ENCODE measurements at places on chromosomes 5 and 9.
A peak's percentile ranks its signal among the peaks of the same experiment; 100 is the strongest.

- peak; percentile 36 for DNase-seq
Observed at GRCh38 chr9:72305102-72305546, 59.9 kb downstream of the ZFAND5 start.

GRCh38 chr9:106830527-106831150 is 32.3 kb upstream of the ZNF462 start:
- no peak for DNase-seq

DNA sequence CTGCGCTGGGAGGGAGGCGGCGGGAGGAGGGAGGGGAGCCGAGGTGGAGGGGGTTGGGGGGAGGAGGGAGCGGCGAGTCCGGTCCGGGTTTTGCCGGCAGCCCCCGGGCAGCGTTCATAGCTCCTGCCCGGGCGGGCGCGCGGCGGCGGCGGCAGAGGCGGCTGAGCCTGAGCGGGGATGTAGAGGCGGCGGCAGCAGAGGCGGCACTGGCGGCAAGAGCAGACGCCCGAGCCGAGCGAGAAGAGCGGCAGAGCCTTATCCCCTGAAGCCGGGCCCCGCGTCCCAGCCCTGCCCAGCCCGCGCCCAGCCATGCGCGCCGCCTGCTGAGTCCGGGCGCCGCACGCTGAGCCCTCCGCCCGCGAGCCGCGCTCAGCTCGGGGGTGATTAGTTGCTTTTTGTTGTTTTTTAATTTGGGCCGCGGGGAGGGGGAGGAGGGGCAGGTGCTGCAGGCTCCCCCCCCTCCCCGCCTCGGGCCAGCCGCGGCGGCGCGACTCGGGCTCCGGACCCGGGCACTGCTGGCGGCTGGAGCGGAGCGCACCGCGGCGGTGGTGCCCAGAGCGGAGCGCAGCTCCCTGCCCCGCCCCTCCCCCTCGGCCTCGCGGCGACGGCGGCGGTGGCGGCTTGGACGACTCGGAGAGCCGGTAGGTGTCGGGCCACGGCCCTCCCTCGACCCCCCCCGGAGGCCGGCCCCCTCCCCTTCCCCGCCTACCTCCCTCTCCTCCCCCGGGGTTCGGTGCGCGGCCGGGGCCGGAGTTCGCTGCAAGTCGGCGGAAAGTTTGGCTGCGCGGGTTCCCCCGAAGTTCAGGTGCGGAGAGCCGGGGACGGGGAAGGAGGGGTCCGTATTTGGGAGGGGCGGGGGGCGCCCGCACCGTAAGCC is at the start of gene CXXC5:
Gene CXXC5, plus strand, starts transcription at position 145 of the 877 bp plus-strand sequence. CDS start 32,175 bp downstream, outside the sequence.
- no peak for DNase-seq

DNA sequence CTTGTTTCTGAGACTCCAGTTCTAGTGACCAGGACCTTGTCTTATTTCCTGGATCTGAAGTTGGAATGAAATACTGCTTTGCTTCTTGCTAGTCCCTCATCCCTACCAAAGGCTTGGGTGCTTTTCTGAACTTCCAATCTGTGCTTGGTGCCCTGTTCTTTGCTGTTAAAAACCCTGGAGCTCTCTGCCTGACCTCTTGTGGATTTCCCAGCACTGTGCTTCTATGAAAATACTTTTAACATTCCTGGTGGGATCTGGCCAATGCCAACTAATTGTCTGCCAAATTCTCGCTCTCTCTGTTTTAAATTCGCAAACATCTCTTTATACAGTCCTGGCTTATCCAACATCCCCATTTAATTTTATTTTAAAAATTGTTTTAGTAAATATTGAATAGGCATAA is 26.7 kb upstream of the CSNK1G3 start:
- no peak for DNase-seq

DNA sequence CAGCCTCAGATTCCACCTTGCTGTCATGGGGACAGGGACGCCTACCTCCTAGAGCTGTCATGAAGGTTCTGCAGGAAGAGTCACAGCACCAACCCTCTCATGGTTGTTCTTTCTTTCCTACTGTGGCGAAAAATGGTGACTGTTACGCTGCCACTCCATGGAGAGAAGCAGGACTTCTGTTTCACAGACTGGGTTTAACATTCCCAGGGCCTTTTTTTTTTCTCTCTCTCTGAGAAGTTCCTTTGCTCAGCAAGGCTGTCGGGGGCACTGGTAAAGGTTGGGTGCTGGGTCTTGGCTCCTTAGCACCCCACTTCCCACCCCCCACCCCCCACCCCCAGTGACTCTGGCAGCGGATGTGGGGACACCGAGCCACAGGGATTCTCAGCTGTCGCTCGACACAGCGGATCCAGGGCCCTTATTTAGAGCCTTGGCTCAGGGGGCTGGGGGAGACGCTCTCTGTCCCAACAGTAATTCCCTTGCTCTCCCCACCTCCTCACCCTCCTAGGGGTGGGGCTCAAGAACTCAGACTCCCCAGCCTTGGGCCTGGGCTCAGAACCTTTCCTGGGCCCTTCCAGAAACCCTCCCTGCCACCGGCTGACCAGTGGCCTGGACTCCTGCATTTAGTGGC is 34.4 kb downstream of the DUSP1 start:
- no peak for DNase-seq

Data from CD4-positive, alpha-beta T cell treated with Interleukin-15 for 4 hours (primary cell).